Stimulated activated CD4-positive, alpha-beta T cell treated with anti-CD3 and anti-CD28 coated beads, Interleukin-4, amount 100 ng/mL, for 48 hours (primary cell): ENCODE measurements at places on chromosomes 2 and 18.

DNA sequence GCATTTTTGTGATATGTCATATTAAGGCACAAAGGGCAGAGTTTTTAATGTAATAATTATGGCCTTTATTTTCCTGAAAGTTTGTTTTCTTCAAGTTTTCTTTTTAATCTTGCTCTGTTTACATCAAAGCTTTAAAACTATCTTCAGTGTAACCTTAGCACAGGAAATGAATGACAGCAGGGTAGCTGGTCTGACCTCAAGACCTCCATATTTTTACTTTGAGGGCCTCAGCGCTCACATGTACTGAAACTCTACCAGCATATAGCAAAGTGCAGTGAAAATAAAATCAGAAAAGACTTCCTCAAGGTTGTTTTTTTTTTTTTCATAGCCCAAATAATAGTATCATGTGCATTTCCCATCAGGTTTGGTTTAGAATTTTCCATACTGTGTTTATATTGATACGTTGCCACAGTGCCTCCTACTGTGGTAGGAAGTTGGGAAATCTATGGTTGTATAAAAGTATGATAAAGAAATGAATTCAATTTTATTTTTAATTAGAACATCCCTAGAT is 163.4 kb downstream of the UBE2E3 start:
- DNase-seq: no peak

GRCh38 chr2:25740810-25741381 is 67.5 kb upstream of the DTNB start:
- no peak for DNase-seq

- no peak for DNase-seq
These were observed 10.8 kb downstream of the DAPL1 start for GRCh38 chr2:158805936-158806335.

DNA sequence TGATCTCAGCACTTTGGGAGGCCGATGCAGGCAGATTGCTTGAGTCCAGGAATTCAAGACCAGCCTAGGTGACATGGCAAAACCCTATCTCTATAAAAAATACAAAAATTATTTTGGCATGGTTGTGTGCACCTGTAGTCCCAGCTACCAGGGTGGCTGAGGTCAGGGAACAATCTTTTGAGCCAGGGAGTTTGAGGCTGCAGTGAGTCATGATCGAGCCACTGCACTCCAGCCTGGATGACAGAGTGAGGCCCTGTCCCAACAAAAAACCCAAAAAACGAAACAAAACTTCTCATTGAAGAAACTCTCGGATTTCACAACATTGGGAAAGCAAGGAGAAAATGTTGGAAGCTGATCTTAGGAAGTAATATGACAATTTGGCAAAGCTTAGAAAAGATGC is 317.3 kb upstream of the MGAT5 start:
- no peak for DNase-seq

DNA sequence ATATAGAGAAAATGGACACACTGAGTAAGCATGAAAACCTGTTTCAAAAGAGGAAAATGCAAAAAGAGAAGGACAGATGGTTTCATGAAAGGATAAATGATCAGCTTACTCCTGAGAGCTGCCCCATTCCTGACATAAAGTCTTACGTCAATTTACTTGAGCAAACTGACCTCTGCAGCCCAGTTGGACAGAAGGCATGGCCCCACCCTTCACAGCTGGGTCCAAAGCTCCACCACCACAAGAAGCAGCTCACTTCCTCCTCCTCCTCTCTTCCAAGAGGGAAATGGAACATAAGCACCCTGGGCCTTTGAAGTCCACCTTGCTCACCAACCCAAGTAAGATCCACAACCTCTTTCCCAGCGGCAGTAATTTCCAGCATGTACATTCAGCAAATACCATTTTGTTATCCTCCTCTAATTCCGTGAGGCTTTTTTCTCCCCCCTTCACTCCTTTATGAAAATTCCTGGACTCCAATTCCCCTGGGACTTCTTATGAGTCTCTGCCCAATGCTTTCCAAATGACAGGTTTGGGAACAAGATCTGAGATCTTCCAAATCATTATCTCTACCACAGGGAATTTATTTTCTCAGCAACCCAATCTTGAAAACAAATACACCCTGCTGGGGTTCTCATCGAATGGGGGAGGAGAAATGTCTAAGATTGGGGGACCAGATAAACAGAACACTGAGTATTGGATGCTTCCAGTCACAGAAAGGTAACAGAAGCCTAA is 10.1 kb downstream of the COL4A4 start:
- no peak for DNase-seq

- DNase-seq: no peak
These were observed 266.6 kb upstream of the TANK start for GRCh38 chr2:160893581-160893980.

- no peak for DNase-seq
These were observed 6.9 kb upstream of the CTDP1 start for GRCh38 chr18:79672490-79673276.

GRCh38 chr2:28318023-28318422 is 74.6 kb upstream of the FOSL2 start:
- DNase-seq: no peak

- DNase-seq: no peak
These were observed 71.1 kb upstream of the TFCP2L1 start for GRCh38 chr2:121356058-121356640.

DNA sequence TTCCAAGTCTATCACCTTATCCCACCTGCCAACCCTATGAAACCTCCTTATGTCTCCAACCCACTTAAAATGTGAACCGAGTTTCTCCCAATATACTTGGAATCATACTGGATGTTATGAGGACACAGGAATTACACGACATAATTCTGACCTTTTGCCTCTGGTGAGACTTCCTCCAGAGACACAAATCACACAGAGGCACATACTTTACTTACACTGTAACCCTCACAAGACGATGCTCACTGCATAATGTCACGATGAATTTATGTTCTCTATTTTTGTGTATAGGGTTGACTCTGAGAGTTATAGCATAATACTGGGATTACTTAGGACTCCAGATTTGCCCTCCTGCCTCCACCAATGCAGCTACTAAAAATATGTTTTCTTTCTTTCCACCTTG is 28.0 kb upstream of the SETBP1 start:
- no peak for DNase-seq

DNA sequence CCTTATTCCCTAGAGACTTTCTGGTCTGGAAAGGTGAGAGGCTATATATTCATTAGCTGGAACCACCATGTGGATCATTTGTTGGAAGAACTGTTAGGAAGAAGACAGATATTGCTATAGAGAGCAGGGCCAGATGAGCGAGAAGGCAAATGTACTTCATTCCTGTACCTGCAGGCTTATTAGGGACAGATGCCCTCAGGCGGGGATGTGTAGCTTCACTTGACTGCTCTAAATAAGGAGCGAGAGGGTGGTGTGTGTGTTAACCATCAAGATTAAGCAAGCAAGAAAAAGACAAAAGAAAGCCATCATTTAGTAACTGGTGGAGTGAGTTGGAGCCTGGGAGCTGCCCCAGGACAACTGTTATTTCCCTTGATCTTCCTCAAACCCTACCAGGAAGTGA is 36.4 kb downstream of the NEDD4L start:
- no peak for DNase-seq

- DNase-seq: no peak
These were observed 43.9 kb downstream of the KDM3A start for GRCh38 chr2:86485103-86485502.

GRCh38 chr2:238254095-238254723 is 14.4 kb upstream of the HES6 start:
- no peak for DNase-seq

DNA sequence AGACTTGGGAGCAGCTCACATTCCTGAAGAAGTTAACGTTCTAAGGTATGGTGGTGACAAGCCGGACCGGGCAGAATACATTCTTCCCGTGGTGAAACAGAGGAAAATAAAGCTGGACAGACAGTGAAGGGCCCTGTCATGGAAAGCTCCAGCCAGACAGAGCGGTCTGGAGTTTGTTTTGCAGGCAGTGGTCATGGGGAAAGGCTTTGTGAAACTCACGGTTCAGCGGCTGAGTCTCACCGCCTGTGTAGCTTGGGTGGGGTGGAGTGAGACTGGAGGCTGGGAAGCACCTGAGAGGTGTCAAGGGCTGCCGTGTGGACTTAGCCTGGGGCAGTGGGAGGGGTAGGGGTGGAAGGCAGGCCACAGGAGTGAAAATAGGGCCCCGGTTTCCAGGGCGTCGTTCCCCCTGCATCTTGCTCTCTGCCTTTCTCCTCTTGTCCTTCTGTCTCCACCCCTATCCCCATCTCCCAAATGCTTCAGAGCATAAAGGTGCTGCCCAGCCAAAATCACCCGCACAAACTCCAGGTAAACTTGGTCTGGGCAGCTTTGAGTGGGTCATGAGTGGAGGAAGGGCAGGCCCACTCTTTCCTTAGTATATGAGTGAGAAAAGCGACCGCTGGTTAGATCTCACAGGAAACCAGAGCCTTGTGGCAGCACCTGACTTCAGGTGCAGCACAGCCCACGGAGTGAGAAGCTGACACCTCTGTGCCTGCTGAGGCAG is 11.4 kb upstream of the SLC20A1 start:
- no peak for DNase-seq

- no peak for DNase-seq
These were observed 20.8 kb upstream of the PDK1 start for GRCh38 chr2:172535119-172535518.

DNA sequence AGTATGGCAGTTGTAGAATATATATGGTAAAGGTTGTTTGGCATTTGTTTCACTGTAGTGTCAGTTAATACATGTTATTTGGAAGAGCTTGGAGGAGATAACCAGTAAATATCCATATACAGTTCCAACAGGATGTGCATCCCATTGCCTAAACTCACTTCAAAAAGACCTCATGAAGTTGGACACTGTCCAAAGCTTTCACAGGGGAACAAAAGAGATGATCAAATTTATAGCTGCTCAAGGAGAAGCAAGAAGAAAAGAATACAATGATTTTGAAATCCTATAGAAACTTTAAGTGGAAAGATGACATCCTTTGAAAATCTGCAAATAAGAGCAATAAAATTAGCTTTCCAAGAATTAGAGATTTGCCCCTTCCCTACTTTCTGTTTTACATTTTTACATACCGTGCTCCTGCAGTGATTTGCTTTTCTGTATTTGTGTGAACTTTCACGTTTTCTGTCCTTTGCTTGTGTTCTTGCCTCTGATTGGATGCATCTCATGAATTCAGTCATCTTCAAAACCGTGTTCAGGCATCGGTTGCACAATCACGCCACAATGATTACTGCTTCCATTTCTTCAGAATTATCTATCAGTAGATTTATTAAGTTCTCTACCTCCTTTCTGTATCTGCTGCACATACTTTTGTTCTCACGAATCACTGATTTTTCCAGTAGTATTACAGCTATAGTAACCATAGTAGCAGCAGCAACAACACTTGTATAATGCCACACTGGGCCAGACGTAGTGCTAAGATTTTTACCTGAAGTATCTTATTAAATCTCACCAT is 83.8 kb downstream of the PARD3B start:
- no peak for DNase-seq

- no peak for DNase-seq
These were observed 163.0 kb downstream of the MREG start for GRCh38 chr2:215850380-215850779.

- DNase-seq: no peak
These were observed 106.4 kb downstream of the ACOXL start for GRCh38 chr2:110838657-110839384.

DNA sequence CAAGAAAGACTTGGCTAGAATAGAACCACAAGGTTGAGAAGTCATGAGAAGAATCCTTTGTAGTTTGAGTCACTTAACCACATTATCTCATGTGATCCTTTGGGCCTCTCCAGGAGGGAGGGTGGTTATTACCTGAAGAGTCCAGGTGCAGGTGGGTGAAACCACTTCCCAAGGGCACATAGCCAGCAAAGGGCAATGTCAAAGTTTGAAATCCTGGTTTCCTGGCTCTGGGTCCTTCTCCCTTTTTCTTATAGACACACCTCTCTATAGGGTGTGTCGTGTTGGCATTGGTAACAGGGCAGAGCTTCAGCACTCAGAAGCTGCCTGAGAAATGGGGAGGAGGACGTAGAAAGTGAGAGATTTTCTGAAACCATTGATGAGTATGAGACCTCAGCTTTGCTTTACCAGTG is 137.9 kb downstream of the MGAT5 start:
- DNase-seq: no peak

- DNase-seq: no peak
These were observed 169.1 kb downstream of the TMEFF2 start for GRCh38 chr2:192025637-192026036.

GRCh38 chr2:85924522-85924921 is 35.7 kb upstream of the ST3GAL5 start:
- DNase-seq: no peak

DNA sequence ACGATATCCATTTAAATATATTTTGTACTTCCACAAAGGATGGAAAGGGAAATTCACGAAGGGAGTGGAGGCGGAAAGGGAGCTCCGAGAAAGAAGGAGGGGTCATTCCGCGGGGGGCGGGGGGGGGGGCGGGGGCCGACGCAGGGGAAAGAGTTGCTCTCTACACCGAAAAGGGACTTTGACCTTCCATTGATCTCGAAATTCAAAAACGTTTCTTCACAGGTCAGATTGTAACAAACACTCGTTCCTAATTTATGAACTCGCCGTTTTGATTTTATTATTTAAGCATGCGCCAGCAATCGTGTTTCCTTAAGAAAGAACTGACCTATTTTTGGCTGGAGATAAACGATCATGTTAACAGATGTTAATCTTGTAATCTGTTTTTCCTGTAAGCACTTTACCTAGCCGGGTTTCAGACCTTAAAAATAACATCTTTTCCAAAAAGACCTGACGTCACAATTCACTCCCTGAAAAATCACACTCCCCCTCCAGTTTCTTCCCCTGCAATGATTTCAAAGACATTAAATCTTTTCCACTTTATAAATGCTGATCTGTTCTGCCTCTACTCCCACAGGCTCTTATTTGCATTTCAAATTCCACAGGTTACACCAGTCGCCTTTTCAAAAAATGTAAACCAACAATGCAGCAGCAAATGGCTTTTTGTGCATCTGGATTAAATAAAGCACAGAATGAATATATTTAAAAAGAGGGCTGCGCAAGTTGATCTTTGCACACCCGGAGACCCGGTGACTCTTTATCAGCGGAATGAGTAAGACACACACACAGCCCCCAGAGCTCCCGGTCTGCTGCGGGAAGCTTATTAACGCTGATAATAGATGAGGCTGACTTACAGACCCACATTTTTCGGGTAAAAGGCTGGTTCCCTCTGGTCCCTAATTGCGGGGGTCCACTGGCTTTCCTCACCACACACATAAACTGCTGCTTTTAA is 1.6 kb downstream of the ZNF516 start:
- no peak for DNase-seq

GRCh38 chr18:78482378-78482777 is 497.2 kb upstream of the SALL3 start:
- no peak for DNase-seq

DNA sequence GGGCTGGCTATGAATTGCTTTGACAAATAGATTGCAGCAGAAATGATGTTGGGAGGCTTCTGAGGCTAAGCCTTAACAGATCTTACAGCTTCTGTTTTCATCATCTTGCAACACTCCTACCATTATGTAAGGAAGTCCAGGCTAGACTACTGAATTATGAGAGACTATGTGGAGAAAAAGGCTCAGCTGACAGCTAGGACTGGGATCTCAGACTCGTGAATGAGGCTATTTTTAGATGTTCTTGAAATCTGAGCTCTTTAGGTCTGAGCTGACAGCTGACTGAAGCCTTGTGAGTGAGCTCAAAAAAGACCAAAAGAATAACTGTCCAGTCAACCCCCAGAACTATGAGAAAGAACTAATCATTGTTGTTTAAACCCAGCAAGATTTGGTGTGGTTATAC is 70.3 kb downstream of the VWC2L start:
- no peak for DNase-seq
